Lower lobe of right lung (tissue), 2 donors: ENCODE measurements at places on chromosomes 5 and 9.

DNA sequence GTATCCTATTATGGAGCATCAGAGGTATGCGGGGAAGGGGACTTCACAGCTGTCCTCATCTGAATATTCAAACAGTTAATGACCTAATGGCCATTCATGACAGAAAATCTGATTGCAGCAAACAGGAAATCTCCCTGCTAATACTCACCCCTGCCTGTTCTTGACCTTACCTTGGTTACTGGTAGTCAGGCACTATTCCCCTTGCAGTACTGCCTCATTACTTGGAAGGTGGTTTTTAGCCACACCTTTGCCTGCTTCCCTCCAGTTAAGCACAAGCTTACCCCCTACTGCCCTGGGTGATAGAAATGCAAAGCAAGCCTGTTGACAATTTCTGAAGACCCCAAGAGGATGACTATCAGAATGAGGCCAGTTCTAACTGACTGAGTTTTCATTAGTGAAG is 332.4 kb downstream of the NTRK2 start:
- DNase-seq: no peak

DNA sequence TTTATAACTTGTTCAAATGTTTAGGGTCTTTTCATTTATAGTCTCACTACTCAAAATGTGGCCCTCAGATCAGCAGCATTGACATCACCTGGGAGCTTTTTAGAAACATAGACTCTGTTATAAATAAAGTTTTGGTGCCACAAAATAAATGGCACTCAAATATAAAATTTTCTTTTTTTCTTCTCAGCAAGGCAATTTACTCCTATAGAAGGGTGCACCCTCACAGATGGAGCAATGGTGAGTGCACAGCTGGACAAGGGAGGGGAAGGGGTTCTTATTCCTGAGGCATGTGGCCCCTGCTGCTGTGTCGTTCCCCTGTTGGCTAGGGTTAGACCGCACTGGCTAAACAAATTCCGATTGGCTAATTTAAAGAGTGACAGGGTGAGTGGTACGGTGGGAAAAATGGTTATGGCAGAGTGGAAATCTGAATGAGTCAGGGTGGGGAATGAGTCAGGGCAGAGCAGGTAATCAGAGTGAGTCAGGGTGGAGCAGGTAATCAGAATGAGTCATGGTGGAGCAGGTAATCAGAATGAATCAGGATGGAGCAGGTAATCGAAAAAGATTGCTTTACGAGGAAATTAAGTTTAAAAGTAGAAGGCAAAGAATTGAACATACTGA is 31.8 kb upstream of the C7 start:
- DNase-seq: no peak

GRCh38 chr9:5453673-5454072 is 3.3 kb downstream of the CD274 start:
- no peak for DNase-seq

- no peak for DNase-seq
Measured at GRCh38 chr5:141940695-141941271, 17.1 kb downstream of the DELE1 start.
